Mammary epithelial cell (primary cell): ENCODE measurements at places on chromosomes 7 and 10. TPM values are rescaled to one million over a fixed set of nuclear protein-coding genes. Genes with fewer than 3 reads are reported as not detected.

- no peak for DNase-seq
Measured at GRCh38 chr7:157845203-157845835, 508.5 kb downstream of the DNAJB6 start.

DNA sequence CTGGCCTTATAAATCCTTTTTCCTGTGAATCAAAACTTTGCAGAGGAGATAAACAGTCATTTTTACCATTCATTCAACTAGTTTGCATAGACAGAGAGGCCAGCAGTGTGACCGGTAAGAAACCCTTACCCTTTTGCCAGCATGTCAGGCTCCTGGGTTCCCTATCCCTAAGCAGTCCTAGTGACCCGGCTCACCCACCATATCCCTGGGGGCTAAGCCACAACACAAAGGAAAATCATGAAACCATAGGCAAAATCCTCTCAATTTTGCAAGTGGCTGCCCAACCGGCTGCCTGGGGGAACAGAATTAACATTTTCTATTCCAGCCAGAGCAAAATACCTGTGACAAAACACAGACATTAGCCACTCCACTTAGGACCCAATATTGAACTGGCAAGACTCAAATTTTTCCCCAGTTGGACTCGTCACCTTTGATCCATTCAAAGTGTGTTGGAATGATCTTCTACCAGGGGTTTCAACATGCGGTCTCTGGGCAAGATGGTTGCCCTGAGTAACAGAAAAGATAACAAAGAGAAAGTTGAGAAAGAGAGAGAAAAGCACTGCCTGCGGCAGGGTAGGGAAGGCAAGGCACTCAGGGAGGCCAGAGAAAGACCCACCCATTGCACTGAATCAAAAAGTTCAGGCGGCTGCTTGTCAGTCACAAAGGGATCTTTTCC, 174.8 kb upstream of the NAMPT start:
- DNase-seq: no peak

DNA sequence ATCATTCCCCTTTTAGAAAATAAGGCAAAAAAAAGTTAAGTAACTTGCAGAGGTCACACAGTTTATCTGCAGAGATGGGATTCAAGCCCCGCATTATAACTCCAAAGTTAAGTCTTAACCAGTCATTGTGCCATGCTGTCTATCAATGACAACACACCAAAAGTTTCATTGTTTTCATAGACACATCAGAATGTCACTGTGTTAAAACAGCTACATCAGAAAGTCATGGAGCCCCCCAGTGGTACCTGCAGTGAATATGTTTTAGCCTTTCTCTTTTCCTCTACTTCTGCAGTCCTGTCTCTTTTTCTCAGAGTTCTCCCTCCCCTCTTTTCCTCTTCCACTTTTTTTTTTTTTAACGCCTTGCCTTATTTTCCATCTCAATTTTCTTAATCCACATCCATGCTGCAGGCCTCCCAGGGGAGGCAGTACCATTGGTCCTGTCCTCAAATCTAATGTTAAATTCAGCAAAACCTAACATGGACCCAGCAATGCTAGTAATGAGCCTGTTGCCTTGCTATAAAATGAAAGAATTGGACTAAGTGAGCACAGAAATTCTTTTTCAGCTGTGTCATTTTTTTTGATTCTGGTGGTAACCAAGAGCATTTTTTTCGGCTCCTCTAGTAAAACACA, 3.8 kb upstream of the NRCAM start:
- peak; percentile 22 for DNase-seq

DNA sequence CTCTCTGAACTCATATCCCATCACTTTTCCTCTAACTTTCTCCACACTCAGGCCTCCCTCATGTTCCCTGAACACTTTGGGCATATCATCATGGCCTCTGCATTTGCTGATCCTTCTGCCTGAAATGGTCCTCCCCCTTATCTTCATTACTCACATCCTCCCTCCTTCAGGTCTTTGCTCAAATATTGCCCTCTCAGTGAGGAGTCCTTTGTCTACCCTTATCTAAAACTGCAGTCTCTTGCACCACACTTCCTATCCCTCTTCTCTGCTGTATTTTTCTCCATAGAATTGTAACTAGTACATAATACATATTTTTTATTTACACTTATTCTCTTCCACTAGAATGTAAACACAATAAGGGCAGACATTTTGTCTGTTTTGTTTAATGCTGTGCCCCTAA, 41.7 kb downstream of the DNAJC1 start:
- DNase-seq: no peak

GRCh38 chr7:13024121-13024674, 336.8 kb downstream of the ARL4A start:
- DNase-seq: no peak

DNA sequence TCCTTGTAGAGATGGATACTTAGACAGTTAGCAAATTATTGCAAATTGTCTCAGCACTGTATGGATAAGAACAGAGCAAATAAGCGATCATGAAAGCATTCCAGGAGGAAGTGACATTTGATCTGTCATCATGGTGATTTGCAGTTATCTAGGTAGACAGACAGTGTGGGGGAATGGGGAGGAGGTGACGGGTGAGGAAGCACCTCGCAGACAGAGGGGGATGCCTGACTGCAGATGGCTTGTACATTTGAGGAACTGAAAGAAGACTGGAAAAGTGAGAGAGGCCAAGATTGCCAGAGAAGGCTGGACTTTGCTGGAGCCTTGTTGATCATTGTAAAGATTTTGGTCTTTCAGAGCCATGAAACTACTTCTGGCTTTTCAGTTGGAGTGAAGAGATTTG, 318.2 kb upstream of the CELF2 start:
- no peak for DNase-seq

- no peak for DNase-seq
Measured at GRCh38 chr7:88091988-88092675, 127.7 kb downstream of the SRI start.

GRCh38 chr10:128725531-128725930, 599.3 kb upstream of the MKI67 start:
- no peak for DNase-seq

DNA sequence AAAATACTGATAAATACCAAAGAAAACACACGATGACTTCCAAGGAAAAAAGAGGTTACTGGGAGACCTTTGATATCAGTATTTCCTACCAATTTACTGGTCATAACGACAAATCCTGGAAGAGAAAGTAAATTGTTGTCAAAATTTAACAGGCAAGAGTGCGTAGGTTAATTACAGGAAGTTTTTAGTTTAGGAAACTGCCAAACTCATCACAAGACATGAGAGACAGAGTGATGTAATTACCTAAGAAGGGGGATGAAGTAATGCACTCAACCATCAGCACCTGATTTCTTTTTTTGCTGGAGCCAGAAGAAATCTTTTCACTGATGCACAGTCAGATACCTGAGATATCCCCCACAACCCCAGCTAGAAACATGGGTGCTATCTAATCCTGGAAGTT, 16.8 kb downstream of the MACC1 start:
- no peak for DNase-seq

- DNase-seq: no peak
Measured at GRCh38 chr7:137755427-137755826, 91.3 kb downstream of the DGKI start.

- no peak for DNase-seq
Measured at GRCh38 chr7:154566877-154567276, 436.0 kb downstream of the PAXIP1 start.

DNA sequence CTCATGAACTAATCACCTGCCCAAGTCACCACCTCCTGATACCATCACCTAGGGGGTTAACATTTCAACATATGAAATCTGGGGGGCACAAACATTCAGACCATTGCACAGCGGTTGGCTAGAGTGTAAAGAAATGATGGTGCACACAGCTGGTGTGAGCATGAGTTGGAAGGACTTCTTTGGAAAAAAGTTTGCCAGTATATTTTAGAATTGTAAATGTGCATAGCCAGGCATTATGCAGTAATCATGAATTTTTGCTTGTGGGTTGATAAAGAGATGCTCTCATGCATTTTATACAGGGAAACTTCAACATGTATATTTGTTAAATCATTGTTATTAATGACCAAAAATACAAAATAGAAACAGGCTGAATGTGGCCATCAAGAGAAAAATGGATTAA, 100.0 kb downstream of the VWC2 start:
- no peak for DNase-seq

DNA sequence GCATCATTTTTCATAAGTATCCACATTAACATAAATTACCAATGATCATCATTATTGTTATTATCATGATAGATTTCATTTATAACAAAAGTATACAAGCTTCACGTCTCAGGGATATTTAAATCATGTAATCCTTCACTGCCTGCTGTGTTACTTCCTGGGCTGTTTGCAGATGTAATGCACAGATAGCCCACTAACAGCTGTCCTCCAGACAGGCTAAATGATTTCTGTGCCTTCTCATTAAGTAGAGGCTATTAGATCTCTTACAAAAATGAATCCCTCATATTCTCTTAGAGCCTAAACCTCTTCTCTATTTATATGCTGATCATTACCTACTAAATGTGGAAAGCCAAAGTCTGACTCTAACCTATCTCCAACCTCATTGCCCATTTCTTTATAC, 9.3 kb downstream of the PCLO start:
- no peak for DNase-seq

GRCh38 chr10:88195841-88196240, 332.4 kb downstream of the PTEN start:
- DNase-seq: no peak

DNA sequence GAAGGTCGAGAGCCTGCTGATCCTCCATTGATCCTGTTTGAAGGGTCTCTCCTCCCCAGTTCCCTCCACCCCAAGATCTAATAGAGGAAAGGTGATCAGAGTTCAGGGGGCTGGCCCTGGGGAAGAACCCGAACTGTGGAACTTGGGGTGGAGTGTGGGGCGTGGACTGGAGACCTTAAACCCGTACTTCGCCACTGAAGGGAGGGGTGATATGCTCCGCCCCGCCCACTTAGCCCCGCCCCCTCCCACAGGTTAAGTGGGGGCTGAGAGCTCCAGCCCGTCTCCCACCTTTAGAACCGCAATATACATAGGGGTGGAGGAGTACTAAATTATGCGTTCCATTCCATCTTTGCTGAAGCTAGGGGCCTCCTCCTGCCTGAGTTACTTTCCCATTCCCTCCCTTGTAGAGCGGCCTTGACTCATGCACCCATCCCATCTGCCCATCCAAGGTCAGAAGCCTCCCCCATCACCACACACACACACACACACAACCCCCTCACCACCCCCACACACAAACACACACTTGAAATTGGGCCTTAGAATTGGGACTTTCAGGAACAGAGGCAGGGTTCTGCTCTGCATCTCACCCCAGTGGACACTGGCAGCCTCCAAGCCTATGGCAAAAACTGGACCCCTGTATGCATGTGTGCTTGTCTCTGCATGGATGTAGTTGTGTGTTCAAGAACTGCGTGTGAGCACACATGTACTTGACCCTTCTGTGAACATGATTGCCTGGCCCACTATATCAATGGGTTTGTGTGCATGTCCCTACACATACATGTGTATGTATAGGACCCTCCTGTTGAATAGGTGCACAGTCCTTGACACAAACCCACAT, 991 bp downstream of the SEMA4G start:
- DNase-seq: no peak

GRCh38 chr7:38700116-38700515, 68.9 kb upstream of the AMPH start:
- DNase-seq: no peak

- no peak for DNase-seq
Measured at GRCh38 chr7:64873155-64873500, 29.9 kb upstream of the ZNF273 start.

DNA sequence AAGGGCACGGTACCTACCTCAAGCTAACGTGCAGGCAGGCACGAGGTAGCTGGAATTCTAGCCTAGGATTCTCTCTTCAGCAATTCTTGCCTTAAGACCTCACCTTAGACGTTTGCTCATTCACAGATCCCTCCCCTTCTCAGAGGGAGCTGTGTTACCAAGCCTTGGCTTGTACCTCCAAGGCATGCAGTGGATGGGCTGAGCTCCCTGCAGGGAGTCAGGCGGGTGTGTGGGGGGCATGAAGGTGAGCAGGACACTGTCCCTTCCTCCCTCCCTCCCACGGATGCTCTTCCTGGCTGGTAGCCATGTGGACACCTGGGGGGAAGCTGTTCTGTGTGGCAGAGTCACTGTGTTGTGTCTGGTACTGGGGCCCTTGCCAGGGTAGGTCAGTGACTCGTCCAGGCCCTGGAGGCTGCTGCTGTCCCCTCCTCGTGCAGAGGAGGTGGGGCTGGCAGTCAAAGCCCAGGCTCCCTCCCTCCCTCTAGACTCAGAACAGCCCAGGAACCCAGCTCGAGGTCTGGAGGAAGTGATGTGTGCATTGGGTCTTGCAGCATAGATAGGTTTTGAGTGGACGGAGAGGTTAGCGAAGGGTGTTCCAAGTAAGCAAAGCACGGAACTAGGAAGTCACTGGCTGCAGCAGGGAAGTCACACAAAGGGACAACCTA, 222.2 kb upstream of the SH2B2 start:
- DNase-seq: peak; percentile 64

- DNase-seq: no peak
Measured at GRCh38 chr10:128268015-128268722, 141.9 kb upstream of the MKI67 start.

GRCh38 chr7:101772508-101773211, 44.8 kb upstream of the CUX1 start:
- DNase-seq: no peak

GRCh38 chr10:50625649-50626132, 1.9 kb upstream of the SGMS1 start:
- DNase-seq: no peak

DNA sequence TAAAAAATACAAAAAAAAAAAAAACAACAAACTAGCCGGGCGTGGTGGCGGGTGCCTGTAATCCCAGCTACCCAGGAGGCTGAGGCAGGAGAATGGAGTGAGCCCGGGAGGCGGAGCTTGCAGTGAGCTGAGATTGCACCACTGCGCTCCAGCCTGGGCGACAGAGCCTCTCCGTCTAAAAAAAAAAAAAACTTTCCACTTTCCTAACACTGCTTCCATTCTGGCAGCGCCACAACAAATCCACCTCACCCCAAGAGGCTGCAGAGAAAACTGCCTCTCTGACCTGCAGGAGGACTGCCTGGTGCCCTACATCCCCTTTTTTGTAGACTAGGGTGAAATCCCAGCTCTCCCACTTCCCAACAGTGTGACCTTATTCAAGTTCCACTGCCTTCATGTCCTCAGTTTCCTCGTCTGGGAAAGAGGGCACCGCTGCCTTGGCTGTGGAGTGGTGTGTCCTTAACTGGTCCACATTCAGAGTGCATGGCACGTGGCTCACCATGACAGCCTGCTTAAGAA, 2.6 kb upstream of the MBL2 start:
- no peak for DNase-seq

GRCh38 chr10:72889391-72889831, 4.1 kb upstream of the OIT3 start:
- DNase-seq: peak; percentile 99

DNA sequence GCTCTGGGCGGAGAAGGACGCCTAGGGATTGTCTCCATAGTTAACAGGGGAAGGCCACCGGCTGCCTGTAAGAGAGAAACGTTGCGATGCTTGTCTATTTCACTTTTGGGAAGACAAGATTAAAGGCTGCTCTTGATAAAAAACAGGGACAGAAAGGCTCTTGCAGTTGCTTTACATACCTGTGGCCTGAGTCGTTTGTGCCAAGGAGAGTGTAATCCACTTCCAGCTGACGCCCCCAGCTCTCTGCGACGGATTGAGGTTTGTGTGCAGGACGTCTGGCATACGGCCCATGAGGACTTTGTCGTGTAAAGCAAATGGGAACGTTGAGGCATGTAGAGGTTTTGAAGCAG, 1.1 kb downstream of the MAP3K8 start:
- no peak for DNase-seq

The CFAP43 gene
- total RNA-seq: 0.33 TPM

The CEP41 gene
- total RNA-seq: 15.5 TPM

The CALHM2 gene
- total RNA-seq: 1.4 and 3.2 TPM in 2 replicates

The C10orf62 gene
- total RNA-seq: not detected

The SLC35B4 gene
- 16.3 TPM for total RNA-seq

The ZNF138 gene
- total RNA-seq: 3.6 and 4.8 TPM in 2 replicates

The SKIDA1 gene
- 0.16 and 1.3 TPM in 2 replicates for total RNA-seq

The PIK3AP1 gene
- total RNA-seq: not detected in 2 replicates
